Neural crest cell (in vitro differentiated cells): ENCODE measurements at places on chromosomes 12 and 14. TPM values are rescaled to one million over a fixed set of nuclear protein-coding genes. Genes with fewer than 3 reads are reported as not detected.

The COL2A1 gene
- 384 and 386 TPM in 2 replicates for total RNA-seq

The KRT3 gene
- not detected in 2 replicates for total RNA-seq

The PROX2 gene
- not detected in 2 replicates for total RNA-seq

The ESR2 gene
- 0.20 and 0.33 TPM in 2 replicates for total RNA-seq

The MTERF2 gene
- 17.6 and 20.4 TPM in 2 replicates for total RNA-seq

The SYNDIG1L gene
- not detected in 2 replicates for total RNA-seq

The TAS2R50 gene
- 1.0 and 1.3 TPM in 2 replicates for total RNA-seq

The OTX2 gene
- 0.77 and 0.84 TPM in 2 replicates for total RNA-seq

The ZC2HC1C gene
- total RNA-seq = 1.3 and 1.9 TPM in 2 replicates

The BCL7A gene
- total RNA-seq = 57.4 and 60.1 TPM in 2 replicates

The CFAP54 gene
- 1.5 and 3.1 TPM in 2 replicates for total RNA-seq

The KRT72 gene
- total RNA-seq = not detected in 2 replicates

The MMP17 gene
- 90.9 and 94.8 TPM in 2 replicates for total RNA-seq

The SPIC gene
- total RNA-seq = not detected in 2 replicates

The CCDC184 gene
- 12.6 and 12.8 TPM in 2 replicates for total RNA-seq

The GLT1D1 gene
- total RNA-seq = 7.4 and 8.6 TPM in 2 replicates

The APOF gene
- not detected in 2 replicates for total RNA-seq

The SERPINA10 gene
- total RNA-seq = not detected in 2 replicates

The IL22 gene
- not detected in 2 replicates for total RNA-seq

The GAS2L3 gene
- total RNA-seq = 34.1 and 36.2 TPM in 2 replicates

GRCh38 chr14:41666301-41666700, 59.6 kb downstream of the LRFN5 start:
- DNase-seq = no peak

- DNase-seq = no peak
Observed at GRCh38 chr14:53020193-53020932, 69.5 kb upstream of the FERMT2 start.

DNA sequence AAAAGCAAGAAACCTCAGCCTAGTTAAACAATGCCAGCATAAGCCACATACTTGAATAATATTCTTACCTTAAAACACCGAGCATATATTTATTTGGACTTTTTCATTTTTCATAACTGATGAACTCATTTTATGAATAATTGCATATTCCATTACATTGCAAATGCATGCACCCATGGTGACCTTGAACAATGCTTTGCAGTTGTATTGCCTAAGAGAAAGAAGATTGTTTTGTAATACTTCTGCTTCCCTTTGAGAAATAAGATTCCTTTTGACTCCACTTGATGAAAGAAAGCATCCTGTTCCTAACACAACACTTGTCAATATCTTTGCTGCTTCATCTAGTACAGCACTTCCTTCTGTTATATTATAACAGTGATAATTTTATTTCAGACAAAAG, 1182.2 kb downstream of the FLRT2 start:
- DNase-seq = no peak

- DNase-seq = no peak
Observed at GRCh38 chr14:58362798-58363412, 32.8 kb upstream of the TOMM20L start.

- DNase-seq = peak; percentile 39
Observed at GRCh38 chr14:100221533-100222223, 17.3 kb upstream of the YY1 start.

- no peak for DNase-seq
Observed at GRCh38 chr14:31181271-31181670, 26.3 kb downstream of the HECTD1 start.

DNA sequence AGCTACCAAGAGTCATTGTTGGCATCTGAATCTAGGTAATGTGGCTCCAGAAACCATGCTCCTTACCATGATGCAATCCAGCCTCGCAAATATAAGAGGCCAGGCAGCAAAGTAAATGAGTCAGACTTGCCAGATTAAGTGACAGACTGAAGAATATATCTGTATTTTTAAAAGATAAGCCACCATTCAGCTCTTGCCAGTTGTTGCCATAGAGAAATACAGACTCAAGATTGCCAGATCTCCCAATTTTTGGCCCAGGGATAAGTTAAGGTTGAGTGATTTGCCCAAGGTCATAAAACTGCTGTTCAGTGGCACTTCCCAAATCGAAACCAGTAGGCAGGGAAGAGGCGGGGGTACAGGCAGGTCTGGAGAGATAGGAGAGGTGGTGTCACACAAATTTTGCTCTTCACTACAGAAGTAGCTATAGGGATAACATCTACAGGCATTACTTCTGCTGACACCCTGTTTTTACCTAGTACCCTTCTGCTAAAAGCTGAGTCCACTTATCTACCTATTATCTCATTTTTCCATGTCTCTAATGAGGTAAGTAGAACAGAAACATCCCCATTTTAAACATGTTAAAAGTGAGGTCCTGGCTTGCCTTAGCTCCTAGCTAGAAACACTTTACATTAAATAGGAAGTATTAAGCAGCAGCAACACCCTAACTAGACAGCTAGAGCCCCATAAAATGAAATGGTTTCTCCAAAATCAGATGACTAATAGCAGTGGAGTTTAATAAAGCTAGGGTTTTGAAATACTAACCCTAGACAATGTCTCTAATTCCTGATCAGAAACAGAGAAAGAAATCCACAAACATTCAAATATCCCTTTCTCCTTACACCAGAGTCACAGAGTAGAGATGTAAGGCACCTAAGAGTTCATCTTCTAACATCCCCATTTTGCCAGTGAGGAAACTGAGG, 19.5 kb downstream of the DCAF5 start:
- no peak for DNase-seq

- DNase-seq = no peak
Observed at GRCh38 chr12:30000401-30000800, 216.7 kb upstream of the TMTC1 start.

- no peak for DNase-seq
Observed at GRCh38 chr12:20270557-20270956, 97.8 kb upstream of the PDE3A start.

GRCh38 chr12:11564984-11565651, 84.4 kb upstream of the ETV6 start:
- no peak for DNase-seq

DNA sequence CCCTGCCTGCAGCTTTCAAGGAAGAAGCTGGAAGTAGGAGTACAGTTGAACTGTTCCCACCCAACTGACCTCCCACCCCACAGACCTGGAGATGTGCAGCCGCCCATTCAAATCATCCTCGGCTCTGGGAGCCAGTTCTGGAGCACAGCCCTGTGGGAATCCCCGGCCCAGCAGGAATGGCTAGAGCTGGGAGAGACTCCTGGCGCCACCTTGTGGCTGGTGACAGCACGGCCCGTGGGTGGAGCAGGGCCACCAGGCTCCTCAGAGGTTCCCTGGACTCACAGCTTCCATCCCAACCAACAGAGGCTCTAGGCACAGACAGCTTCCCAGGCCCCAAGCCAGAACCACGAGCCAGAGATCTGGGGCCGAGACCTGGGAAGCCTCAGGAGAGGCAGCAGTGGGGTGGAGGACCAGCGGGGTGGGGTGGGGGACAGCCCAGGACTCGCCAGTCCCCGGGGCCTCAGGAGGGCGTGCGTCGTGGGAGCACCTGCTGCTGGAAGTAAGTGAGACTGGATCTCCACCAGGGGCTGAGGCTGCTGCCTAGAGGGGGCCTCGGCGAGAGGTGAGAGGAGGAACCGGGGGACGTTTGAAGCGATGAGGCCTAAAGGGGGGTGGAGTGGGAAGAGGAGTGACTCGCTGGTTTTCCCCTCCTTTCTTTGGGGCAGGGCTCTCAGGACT, 43.4 kb downstream of the RNF34 start:
- DNase-seq = peak; percentile 94

DNA sequence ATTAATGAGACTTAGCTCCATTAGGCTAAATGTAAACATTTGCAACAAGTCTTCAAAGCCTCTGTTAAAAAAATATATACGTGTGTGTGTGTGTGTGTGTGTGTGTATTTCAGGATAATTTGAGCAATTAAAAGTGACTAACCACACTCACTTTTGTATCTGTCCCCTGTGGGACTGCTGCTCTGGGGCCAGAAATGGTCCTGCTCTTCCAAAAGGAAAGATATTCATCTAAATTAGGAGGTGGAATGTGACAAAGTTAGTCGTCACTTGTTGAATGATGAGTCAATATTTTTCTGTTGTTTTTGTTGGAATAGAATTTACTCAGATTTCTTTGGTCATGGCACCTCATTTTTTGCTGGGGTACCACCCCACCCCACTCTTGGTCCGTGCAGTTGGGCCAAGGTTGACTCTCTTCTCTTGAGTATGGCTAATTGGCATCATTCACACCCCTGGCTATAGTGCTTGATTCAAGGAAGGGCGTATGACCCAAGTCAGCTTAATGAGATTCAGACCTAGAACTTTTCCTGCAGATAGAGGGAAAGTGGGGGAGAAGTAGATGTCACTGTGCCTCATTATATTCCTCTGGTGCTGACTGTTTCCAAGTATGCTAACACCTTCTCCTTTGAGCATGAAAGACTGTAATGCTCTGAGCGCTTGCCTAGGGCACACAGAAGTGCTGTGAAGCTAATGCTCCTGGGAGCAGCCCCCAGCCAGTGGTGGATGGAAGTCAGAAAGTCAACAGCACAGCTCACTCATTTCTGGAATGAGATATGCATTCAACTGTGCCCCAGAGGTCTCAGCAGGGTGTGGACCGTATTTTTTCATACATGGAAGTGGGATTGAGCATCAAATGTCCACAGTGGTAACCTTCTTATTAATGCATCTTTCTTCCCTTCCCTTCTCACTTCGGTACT, 577.0 kb upstream of the TBX3 start:
- DNase-seq = no peak

- no peak for DNase-seq
Observed at GRCh38 chr12:2756756-2757155, 38.0 kb upstream of the FKBP4 start.

DNA sequence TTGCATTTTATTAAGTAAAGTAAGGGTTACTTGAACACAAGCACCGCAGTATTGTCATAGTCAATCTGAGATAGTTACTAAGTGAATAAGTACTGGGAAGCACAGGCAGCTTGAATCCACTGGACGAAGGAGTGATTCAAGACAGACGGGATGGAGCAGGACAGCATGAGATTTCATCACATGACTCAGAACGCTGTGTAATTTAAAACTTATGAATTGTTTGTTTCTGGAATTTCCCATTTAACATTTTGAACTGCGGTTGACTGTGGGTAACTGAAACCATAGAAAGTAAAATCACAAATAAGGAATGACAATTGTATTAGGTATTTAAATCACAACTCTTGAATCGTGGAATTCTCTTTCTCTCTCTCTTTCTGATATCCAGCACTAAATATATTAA, 1630.4 kb upstream of the SEL1L start:
- no peak for DNase-seq

GRCh38 chr12:131235871-131236271, 282.2 kb downstream of the ADGRD1 start:
- DNase-seq = no peak

DNA sequence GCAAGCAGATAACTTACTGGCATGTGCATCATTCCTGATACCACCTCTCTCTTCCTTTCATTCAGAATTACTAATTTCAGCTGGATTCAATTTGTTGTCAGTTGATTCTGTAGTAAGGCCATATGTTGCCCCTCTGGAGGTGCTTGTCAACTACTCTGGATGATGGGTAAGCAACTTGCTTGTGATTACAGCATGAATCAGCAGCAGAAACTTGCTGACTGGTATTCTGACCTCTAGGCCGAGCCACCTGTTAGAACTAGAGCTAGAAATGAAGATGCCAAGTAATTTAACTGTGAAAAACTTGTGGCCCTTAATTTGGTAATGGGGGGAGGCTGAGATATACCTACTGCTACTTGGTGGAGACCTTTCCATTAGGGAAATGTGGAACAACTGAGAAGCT, 5.1 kb downstream of the RNF10 start:
- DNase-seq = no peak

GRCh38 chr14:52402812-52403526, 88.9 kb downstream of the PTGER2 start:
- DNase-seq = no peak

DNA sequence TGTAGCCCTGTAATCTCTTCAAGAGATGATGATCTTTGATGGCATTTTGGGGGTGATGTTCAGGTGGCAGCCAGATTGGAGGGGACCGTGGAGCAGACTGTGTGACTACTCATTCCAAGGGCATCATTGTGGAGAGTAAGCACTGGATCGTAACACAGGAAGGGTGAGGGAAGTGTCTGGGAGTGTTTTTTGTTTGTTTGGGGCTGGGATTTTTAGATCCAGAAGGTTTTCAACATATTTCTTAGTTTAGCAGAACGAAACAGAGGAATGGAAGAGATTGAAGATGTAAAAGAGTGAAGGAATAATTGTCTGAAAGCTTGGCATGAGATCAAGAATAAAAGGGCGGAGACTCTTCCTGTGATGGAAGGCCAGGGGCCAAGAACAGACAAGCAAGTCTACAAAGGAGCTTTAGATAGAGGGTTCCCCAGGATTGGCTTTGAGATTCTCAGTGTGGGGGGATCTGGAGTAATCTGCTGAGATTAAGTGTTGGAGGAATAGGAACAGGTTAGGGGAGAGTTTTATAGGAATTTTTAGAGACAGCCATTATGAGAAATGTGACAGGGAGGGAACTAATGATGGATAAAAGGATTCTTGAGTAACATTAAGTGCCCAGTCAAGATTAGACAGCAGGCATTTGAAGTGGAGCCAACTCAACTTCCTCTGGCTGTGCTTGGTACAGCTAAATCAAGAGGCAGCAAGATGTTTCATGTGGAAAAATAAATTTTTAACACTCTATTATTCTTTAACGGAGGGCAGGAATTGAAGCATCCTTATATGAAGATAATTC, 79.7 kb upstream of the REP15 start:
- DNase-seq = no peak

- no peak for DNase-seq
Observed at GRCh38 chr12:20629414-20630156, 65.5 kb upstream of the SLCO1C1 start.

DNA sequence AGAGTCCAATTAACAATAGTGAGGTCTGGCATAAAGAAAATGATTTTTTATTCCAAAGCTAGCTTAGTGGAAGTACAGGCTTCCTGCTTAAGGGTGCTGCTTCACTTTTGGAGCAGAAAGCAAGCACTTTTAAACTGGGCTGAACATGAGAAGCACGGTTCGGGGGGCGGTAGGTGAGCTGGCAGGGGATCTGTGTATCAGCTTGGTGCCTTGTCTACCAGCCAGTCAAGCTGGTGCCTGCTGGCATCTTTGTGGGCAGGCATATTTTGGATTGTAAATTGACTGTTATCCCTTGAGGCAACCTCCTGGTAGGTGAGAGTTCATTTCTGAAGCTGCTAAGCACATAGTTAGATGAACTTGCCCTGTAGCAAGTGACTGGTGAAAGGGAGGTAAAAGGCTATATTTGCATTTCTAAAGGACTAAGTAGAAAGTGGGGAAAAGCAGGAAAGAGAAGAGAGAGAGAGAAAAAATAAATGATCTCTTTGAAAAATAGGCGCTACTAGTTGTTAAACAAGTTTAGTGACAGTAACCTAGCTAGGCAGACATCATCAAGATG, 121.1 kb upstream of the SYT10 start:
- DNase-seq = no peak

GRCh38 chr14:99644723-99645544, at the start of gene HHIPL1:
HHIPL1 (plus strand) TSS chr14:99645129; CDS start chr14:99645208, 79 bp downstream.
- DNase-seq = peak; percentile 45

DNA sequence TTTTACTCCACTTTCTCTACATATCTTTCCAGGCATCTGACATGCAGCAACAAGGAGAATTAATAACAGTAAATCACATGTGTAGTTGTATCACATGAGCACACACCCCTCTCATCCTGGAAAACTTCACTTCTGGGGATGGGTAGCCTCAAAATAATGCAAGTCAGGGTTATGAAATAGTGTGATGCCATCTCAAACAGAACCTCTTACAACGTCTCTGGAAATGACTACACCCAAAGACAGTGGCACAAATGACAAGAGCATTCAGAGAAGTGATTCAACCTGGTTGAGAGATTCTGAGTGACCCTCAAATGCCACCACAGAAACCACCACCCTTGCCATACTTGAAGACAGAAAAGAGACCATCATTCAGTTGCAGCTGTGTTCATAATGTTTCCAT, 2.8 kb downstream of the DIO2 start:
- DNase-seq = no peak
